Stimulated activated CD8-positive, alpha-beta memory T cell treated with anti-CD3 and anti-CD28 coated beads, Interleukin-4, amount 100 ng/mL, for 48 hours (primary cell): ENCODE measurements at places on chromosomes 12 and 14.

GRCh38 chr14:65792208-65792905 lies 379.8 kb downstream of the FUT8 start:
- DNase-seq = no peak

- DNase-seq = no peak
Measured at GRCh38 chr14:104773505-104774452, 20.8 kb downstream of the SIVA1 start.

DNA sequence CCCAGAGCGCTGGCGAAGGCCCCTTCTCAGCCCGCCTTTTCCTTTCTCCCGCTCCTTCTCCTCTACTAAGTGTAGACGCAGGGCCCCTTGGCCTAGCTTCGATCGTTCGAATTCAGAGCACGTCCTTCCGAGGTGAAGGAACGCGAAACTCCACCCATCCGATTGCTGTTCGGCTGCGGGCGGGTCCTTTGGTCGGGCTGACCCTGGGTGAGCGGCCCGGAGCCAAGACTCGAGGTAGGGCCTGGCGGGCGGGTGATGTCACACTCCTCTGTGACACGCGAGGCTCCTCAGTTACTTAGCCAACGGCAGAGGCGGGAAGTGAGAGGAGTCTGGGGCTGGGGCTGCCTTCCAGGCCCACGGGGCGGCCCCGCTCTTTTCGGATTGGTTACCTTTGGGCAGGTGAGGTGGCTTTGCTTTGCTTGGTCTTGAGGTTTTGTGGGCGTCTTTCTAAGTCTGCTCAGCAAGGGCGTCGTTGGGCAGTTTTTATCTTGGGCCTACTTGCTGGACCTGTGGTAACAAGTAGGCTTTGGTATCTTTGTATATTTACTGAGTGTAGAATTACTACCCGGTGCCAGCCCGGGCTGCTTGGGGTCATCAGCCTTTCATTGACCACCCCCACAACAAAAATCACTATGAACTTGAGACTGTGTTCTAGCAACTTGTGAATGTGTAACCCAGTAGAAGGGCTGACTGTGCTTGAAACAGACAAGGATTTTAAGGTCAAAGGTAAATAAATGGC lies 694 bp downstream of the TMBIM6 start:
- DNase-seq = peak; percentile 91

GRCh38 chr14:69346710-69347109 lies 51.4 kb downstream of the ERH start:
- peak; percentile 49 for DNase-seq

- DNase-seq = no peak
Measured at GRCh38 chr12:113815031-113815430, 151.1 kb downstream of the RBM19 start.

GRCh38 chr12:81249976-81250375 lies 172.1 kb downstream of the ACSS3 start:
- DNase-seq = no peak

- DNase-seq = peak; percentile 77
Measured at GRCh38 chr12:68932961-68933893, at the start of gene CPM. TSS of gene CPM (minus strand) at chr12:68933171. CDS start at chr12:68932837, 334 bp downstream.

- no peak for DNase-seq
Measured at GRCh38 chr14:34034447-34035176, 83.7 kb upstream of the EGLN3 start.

DNA sequence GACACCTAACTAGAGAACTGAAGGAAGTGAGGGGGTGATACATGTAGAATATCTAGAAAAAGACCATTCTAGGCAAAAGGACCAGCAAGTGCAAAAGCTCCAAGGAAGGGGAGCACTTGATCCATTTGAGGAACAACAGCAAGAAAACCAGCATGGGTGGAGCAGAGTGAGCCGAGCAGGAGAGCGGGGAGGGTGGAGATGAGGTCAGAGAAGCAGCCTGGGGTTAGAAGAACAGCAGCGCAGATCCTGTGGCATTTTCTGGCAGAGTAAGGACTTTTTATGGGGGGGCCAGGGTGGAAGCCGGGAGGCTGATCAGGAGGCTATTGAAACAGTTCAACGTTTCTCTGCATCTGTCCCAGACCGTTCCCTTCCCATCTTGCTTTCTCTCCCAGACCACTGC lies 24.5 kb upstream of the TMCC3 start:
- DNase-seq = no peak

- DNase-seq = peak; percentile 78
Measured at GRCh38 chr14:105093038-105093430, 27.8 kb upstream of the GPR132 start.
